ENCODE measurements at places on chromosomes 16 and 17.

DNA sequence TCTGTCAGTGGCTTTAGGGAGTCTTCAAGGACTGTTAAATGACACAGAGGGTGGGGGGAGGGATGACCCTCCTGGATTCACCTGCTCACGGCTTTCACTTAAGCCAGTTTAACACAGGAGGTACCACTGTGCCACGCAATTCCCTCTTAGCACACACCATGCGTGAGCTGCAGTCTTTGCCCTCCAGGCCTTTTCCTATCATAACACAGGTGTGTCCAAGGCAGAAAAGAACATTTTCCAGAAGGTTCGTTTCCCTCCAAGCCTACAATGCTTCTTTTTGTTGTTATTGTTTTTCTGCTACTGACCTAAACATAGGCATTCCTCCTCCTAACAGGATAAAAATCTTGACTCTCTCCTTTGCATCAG is 1.1 kb downstream of the ZFHX3 start:
- DNase-seq = no peak

GRCh38 chr16:57196286-57196685 is 10.2 kb downstream of the RSPRY1 start:
- no peak for DNase-seq

DNA sequence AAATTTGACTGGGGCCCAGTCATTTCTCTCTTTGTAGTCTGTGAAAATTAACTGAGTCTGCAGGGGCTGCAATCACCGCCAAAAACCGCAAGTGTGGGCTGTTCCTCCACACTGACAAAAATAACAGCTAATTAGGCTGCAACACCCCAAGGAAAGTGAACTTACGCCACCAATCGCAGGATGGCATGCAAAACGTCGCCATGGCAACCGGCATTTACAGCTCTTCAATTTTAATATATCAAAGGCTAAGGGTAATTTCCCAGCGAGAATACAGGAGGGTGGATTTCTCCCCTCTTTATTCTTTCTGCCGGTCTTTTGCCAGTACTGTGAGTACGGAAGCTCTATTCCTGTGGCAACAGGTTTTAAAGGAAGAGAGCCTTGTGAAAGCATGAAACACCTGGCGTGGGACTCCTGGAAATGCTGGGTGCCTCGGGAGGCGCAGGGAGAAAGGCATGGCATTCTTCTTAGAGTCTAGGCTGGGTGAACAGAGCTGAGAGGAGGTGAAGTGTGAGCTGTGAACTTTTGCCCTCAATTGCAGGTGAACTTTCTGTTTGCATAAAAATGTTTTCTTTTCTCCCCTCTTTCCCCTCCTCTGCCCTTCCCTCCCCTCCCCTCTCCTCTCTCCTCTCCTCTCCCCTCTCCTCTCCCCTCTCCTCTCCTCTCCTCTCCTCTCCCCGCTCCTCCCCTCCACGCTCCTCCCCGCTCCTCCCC is 399.7 kb downstream of the XYLT1 start:
- peak; percentile 76 for DNase-seq

DNA sequence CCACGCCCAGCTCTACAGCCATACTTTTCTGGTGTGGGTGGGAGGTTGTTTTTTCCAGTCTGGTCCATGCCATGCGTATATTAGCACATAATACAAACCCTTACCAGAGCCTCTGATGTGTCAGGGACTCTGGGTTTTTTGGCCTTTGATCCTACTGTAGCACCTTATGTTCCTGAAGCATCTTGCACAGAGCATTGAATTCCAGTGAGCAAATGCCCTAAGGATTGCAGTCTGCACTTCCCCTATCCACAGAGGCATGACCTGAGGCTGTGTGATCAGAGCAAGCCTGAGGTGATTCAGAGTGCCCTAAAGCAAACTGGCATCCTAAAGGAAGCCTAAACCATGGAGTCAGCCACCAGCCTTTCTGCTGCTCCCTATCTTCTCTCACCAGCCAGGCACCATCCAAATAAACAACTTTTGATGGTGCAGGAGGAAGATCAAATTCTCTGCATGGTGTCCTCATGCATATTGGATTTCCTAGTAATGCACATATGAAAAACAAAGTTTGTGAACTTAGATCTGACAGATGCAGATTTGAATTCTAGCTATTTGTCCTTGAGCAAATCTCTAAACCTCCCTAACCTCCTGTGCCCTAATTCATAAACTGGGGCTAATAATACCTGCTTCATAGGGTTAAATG is 41.2 kb upstream of the HAS3 start:
- DNase-seq = no peak

- DNase-seq = no peak
Measured at GRCh38 chr17:44439168-44439567, 49.7 kb upstream of the ITGA2B start.

GRCh38 chr17:4136373-4136772 is 6.5 kb downstream of the ZZEF1 start:
- peak; percentile 66 for DNase-seq

- no peak for DNase-seq
Measured at GRCh38 chr16:705431-706188, at the start of gene FBXL16. TSS of gene FBXL16 (minus strand) at chr16:705801. CDS start at chr16:697405, 8,396 bp downstream.

DNA sequence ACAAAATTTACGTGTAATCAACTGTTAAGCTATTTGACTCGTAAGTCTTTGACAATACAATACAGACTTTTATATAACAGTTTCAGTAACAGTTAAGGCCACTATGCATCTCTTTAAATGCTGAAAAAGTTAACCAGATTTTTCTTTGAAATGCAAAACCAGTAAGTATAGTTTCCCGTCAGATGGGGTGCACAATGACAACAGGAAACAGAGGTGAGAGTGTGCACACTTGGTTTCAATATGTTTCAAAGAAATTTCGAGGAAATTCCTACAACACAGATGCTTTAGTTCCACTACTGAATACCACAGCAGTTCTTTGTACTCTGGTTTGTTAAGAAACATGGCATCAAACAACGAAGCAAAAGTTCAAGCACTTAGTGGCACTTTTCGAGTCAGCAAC is 48.4 kb downstream of the RNF157 start:
- no peak for DNase-seq

- peak; percentile 45 for DNase-seq
Measured at GRCh38 chr16:55478827-55479429, at the start of gene MMP2. TSS of gene MMP2 (plus strand) at chr16:55479198. CDS start at chr16:55479480, 282 bp downstream.

GRCh38 chr17:40886090-40886489 is 1.0 kb upstream of the KRT20 start:
- DNase-seq = no peak

- no peak for DNase-seq
Measured at GRCh38 chr17:75888484-75888883, 8.3 kb downstream of the TRIM65 start.

DNA sequence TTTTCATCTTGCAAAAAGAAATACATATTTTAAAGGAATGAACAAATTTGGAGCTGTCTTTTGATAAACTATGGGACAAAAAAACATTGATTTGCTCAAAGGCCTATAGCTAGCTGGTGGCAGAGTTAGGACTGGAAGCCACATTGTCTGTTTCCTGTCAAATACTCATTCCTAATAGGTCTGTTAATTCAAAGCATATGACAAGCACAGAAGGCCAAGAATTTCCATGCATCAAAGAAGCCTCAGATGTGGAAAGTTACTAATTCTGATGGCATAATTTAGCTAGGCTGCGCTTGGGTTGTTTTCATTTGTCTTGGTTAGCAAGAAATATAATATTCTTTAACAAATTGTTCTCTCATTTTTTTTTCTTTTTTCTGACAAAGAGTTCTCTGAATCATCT is 98.0 kb downstream of the CDK5R1 start:
- no peak for DNase-seq

DNA sequence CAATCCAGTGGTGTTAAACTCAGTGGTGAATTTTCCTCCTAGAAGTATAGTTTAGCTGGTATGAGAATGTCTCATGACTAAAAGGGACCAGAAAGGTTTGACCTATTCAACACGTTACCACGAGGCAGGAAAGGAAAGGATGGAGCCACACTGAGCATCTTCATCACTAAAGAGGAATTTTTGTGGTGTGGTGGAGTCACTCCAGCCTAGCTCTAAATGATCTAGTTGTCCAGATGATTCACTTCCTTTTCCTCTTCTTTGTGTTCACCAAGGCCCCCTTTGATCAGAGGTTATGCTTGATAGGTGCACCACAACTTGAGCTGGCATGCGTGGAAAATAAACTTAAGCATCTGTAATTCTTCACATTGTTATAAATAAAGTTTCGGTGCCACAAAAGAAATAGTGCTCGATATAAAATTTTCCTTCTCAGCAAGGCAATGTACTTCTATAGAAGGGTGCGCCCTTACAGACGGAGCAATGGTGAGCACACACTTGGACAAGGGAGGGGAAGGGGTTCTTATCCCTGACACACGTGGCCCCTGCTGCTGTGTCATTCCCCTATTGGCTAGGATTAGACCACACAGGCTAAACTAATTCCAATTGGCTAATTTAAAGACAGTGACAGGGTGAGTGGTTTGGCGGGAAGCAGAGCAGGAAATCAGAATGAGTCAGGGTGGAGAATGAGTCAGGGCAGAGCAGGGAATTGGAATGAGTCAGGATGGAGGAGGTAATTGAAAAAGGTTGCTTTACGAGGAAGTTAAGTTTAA is 254.6 kb downstream of the HS3ST3A1 start:
- no peak for DNase-seq

GRCh38 chr17:57110152-57110542 is 25.1 kb downstream of the AKAP1 start:
- DNase-seq = no peak

DNA sequence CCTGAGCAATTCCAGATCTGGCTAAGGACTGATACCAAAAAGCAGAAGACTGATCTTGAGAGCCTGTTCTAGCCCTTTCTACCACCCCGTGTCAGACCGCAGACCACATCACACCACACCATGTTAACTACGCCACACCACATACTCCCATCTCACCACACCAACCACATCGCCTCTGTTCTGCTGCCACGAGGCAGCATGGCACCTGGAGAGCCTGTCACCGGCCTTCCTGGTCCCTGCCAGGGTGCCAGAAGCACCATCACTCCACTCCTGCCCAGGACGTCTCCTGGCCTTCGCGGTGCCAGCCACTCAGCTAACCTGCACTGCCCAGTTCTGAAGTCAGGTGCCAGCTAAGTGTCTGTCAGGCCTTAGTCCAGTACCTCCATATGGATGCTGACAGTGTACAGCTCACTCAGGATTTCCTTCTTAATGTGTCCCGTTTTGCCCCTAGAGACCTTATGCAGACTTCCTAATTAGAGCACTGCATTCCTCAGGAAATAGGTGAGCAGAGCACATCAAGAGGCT is 37.2 kb upstream of the BCAR1 start:
- DNase-seq = no peak

- no peak for DNase-seq
Measured at GRCh38 chr17:61874075-61874474, 10.7 kb upstream of the BRIP1 start.

DNA sequence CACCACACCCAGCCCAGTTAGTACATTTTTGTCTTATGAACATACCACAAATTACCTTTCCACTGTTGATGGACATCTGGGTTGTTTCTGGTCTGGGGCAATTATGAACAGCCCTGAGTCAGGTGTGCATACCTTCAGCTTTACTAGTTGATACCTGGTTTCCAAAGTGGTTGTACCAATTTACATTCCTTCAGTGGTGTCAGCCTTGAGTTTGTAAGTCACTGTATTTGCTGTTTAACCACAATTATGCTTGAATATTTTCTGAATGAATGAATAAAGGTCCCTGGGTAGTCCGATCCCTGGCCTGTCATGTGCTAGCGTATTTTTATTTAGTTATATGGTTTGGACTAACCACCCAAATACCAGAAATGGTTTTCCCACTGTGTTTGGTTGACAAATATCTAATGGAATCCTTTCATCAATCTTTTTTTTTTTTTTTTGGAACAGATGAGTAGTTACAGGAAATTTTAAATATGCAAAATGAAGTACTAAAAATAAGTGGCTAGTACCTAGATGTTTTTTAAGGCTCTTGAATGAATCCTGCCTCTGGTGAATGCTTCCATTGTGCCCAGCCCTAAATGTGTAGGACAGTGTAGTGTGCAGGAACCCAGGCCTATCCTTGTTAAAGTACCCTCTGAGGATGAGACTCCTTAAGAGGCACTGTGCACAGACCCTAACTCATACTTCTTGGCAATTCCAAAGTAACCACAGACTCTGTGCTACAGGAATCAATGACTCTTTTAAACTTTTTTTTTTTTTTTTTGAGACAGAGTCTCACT is 3.7 kb downstream of the DUSP14 start:
- DNase-seq = no peak

GRCh38 chr17:8803531-8804420 is 4.6 kb upstream of the MFSD6L start:
- DNase-seq = no peak

DNA sequence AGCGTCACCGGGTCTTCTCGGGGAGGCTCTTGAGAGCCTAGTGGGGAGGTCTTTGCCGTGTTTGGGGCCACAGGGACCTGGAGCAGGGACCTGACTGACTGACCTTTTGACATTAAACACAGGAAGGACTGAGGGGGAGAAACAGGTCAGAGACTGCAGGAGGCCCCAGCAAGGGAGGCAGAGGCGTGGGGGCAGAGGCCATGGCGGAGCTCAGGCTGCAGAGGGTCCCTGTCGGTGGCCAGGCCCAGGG is 41.6 kb upstream of the GSE1 start:
- DNase-seq = no peak

- no peak for DNase-seq
Measured at GRCh38 chr16:31071861-31072260, 2.2 kb downstream of the ZNF668 start.

DNA sequence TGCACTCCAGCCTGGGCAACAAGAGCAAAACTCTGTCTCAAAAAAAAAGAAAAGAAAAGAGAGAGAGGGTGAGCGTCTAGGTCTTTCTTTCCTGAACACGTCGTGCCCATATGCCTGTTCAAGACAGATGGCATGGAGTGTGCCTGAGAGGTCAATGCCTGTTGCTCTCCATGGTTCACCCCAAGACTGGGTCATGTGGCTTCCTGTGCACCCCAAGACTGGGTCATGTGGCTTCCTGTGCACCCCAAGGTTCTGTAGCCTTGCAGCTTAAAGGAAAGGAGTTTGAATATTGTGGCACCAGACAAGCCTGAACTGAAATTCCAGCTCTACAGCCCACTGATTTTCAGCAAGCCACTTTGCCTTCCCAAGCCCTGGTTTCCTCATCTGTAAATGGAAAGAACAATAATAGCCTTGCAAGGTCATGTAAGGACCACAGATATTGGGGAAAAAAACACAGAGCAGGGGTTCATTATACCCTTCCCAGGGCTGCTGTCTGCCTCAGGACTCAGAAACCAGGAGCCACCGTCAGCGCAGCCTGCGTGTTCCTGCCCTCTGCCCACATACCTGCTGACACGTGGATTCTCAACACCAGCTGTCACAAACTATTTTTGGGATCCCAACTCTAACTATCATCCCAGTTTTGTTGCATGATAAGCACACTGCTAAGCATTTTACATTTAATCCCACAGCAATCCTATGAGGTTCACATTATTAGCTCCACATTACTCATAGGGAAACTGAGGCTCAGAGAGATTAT is 18.0 kb upstream of the NAGS start:
- DNase-seq = no peak

Data from transverse colon (tissue), 4 donors.